ENCODE measurements at places on chromosomes 13 and 19.
A peak's percentile ranks its signal among the peaks of the same experiment; 100 is the strongest.

DNA sequence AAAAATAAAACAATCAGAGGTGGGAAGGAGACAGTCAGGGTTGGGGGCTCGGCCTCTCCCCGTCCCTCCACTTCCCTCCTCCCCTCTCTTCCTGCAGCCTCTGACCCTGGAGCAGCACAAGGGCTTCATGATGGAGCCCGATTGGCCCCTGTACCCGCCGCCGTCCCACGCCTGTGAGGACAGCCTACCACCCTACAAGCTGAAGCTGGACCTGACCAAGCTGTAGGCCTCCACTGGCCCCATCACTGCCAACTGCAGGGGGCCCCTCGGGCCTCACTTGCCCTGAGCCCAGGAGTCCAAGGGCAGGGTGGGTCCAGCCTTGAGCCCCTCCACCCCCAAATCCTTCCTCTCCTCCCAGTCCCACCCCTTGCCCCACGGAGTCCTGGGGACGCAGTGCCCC lies 7.6 kb downstream of the TMEM59L start:
- no peak for DNase-seq

GRCh38 chr13:51920267-51920666 lies 58.5 kb downstream of the CCDC70 start:
- no peak for DNase-seq

GRCh38 chr13:85659493-85659892 lies 139.7 kb downstream of the SLITRK6 start:
- DNase-seq: no peak

- DNase-seq: no peak
Measured at GRCh38 chr19:37980419-37981170, 73.6 kb downstream of the SIPA1L3 start.

DNA sequence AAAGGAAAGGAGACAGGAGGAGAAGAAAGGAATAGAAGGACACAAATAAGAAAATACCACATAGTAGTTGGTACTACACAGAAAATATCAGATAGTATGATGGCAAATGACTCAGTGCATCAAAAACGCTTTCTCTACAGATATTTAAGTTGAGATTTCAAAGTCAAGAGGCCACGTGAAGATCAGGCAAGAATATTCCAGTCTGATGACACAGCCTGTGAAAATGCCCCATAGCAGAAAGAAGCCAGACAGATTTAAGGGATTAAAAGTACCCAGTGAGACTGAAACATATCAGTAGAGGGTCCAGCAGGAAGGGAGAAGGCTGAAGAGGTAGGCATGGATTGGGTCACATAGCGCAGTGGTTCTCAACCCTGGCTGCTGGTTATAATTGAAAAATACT lies 113.7 kb downstream of the VWA8 start:
- DNase-seq: no peak

DNA sequence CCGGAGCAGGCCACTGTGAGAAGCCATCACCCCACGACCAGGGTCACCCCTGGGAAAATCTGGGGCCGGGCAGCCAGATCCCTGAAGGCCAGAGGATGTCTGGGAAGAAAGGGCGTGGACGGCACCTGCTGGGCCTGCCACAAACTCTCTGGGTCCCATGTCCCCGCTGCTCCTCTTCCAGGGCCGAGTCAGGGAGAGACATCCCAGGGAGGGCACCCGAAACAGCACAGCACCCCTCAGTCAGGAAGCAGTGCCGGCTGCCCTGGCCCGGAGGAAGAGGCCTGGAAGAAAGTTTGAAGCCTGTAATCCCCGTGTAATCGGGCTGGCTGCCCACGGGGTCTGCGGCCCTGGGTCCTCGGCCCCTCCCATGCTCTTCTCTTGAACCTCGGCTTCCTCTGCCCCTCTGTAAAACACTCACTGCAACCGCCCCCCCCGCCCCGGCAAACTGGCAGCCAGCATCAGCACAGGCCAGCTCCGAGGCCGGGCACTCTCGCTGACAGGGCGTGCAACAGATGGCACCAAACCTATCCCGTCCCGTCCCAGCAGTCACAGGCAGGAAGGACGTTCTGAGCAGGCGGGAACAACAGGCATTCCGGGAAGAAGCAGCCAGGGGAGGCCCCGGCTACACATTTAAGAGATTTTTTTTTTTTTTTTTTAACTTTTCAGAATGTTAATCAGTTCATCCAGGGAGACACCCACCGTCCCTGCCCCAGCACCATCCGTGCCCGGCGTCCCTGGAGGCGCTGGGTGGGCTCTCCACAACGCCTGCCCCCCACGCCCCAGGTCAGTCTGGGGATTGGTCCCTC lies 1.5 kb downstream of the SBNO2 start:
- peak; percentile 70 for DNase-seq

DNA sequence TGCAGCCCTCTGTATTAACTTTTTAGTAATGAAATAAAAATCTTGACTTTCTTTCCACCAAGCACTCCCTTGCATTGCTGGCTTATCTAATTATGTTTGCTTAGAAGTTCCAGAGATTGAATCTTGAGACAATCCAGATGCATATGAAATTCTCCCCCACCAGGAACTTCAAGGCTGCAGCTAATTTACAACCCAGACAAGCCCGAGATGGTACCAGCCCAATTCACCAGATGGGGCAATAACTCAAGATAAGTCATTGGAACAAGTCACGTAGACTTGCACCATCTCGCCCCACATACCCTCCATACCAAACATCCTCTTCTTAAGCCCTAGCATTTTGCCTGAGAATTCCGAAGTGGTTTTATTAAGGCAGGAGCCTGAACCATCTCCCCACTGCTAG lies 29.0 kb downstream of the UTP14C start:
- no peak for DNase-seq

DNA sequence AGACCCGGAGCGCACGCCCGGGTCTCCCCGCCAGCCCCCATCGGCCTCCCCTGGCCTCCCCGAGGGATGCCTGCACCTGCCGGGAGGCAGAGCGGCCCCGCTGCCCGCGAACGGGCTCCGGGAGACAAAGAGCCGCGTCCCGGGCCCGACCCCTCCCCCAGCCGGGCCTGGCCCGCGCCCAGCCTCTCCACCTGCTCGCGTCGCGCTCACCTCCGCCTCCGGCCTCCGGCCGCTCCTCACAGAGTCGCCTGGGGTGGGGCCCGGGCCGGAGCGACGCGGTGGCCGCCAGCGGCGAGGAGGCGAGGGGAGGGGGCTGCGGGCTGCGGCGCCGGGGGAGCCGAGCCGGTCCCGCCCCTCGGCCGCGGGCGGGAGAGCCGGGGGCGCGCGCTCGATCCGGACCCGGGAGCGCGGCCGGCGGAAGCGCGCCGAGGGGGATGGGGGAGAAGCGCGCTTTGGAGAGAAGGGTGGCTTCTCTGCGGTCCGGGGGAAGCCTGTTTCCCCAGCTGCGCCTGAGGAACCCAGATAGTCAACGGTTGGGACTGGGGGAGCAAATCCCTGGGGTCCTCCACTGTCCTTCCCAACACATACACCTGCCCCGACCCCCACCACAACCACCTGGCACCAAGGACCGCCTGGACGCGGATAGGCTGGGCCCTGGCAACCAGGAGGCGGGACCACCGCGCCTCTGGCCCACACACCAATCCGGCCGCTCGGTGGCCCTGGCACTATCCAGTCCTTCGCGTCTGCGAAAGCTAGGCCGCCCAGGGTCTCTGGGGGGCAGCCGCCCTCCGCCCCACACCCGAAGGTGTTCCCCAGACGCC lies at the start of gene PRR36:
TSS of gene PRR36 (minus strand) at position 315 of the 821 bp plus-strand sequence. CDS start 701 bp downstream, outside the sequence.
- DNase-seq: peak; percentile 78
